ENCODE measurements at places on chromosomes 1 and 21.

DNA sequence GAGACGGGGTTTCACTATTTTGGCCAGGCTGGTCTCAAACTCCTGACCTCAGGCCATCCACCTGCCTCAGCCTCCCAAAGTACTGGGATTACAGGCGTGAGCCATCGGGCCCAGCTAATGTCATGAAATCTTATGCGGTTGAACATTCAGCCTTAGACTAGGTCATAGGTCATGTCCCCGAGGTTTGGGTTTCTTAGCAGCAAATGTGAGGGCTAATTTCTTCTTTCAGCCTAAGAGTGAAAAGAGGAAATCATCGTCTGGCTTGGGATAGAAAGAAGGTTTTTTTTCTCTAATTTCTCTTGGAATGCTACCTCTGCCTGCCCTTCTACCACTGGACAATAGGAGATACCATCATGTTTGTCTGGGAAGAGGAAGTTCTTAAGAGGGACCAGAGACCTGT lies 18.0 kb upstream of the PIK3CD start:
- no peak for DNase-seq

GRCh38 chr1:201708085-201708512 lies 120.9 kb upstream of the IPO9 start:
- DNase-seq: no peak

GRCh38 chr1:171420810-171421209 lies 64.5 kb upstream of the PRRC2C start:
- DNase-seq: no peak

DNA sequence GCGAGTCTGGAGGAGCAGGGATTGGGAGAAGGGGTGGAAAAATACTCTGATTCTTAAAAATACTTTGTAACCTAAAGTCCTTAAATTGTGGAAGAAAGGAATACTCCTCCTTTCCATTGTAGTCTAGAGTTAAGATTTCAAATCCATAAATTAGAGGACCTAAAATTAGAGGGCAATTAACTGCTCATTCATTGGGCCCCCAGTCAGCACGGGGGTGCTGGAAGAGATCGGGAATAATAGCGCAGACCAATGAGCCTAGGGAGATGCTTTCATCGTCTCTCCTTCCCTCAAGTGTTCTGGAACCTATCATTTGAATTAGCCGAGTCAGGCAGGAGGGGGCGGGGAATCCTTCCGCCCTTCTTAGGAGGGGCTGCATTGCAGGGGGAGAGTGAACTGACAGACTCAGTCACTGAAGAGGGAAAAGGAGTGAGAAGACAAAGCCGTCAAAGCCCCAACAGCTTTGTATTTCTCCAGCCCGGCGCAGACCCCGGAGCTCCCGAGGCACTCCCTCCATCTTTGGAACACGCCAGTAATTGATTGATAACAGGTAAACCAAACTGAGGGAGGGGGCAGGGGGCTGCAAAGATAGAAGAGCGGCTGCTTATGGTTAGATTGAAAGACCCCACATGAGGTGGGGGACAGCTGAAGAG lies at the start of gene MLLT11:
MLLT11 (plus strand) TSS at position 391 of the 650 bp plus-strand sequence. CDS start 6,828 bp downstream, outside the sequence.
- DNase-seq: no peak

- no peak for DNase-seq
Measured at GRCh38 chr1:152112101-152112884, 3.0 kb downstream of the TCHH start.

- no peak for DNase-seq
Measured at GRCh38 chr1:243394601-243395464, 139.0 kb downstream of the SDCCAG8 start.

GRCh38 chr1:34002810-34003209 lies 138.9 kb downstream of the HMGB4 start:
- DNase-seq: no peak

- no peak for DNase-seq
Measured at GRCh38 chr1:109819906-109820305, 56.2 kb upstream of the EPS8L3 start.

DNA sequence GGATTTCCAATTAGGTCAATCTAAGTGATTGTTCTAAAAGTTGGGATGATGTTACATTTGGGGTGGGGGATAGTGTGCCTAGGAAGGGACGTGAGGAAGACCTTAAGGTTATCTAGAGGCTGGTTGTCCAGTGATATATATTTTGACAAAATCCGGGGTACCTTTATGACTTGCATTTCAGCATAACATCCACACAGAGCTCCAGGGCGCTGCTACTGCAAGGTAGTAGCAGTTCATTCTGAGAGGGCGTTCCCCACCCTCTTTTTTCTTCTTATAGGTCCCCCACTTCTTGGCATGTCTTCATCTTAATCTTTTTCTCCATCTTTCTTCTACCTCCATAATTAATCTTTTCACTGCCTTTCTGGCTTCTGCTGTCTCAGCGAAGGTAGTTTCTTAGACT lies 161.9 kb downstream of the CACNA1E start:
- DNase-seq: no peak

DNA sequence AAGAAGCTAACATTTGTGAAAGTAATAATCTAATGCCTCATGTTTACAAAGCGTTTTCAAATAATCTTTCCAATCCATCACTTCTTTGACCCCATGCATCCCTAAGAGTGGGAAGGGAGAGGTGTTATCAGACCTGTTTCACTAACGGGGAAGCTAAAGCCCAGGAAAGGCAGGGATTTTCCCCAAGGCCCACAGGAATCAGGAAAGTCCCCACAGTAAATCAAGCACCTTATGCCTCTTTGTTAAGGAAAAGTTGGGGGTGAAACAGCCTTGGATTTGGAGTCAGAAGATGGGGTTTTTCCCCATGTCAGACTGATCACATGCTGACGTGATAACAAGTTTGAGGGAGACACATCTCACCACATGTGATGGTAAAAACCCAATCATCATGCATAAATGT lies 20.0 kb upstream of the ANGPTL7 start:
- no peak for DNase-seq

- no peak for DNase-seq
Measured at GRCh38 chr1:2032737-2033136, 13.6 kb downstream of the GABRD start.

GRCh38 chr21:42732033-42732410 lies 78.6 kb downstream of the PDE9A start:
- no peak for DNase-seq

- DNase-seq: no peak
Measured at GRCh38 chr1:221241157-221241556, 361.9 kb downstream of the HLX start.

All from T-helper 22 cell (primary cell).